ENCODE measurements at places on chromosomes 13 and 19.

- no peak for DNase-seq
Observed at GRCh38 chr19:33559996-33560395, 38.4 kb upstream of the PEPD start.

DNA sequence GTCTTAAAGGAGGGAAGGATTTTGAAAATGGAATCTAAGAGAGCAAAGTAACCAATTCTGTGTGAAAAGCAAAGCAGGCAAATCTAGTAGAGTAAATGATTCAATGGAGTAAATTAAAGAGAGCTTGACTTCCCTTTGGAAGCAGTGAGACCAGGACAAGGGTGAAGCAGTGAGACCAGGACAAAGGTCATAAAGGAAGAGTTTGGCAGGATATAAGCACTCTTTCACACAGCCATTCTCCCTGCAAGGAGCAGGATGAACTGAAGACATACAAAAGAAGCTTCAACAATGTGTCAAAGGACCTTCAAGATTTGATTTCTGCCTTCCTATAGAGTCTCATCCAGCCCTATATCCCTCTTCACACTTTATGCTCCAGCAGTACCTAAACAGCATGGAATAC is 123.8 kb downstream of the ENOX1 start:
- DNase-seq = no peak

DNA sequence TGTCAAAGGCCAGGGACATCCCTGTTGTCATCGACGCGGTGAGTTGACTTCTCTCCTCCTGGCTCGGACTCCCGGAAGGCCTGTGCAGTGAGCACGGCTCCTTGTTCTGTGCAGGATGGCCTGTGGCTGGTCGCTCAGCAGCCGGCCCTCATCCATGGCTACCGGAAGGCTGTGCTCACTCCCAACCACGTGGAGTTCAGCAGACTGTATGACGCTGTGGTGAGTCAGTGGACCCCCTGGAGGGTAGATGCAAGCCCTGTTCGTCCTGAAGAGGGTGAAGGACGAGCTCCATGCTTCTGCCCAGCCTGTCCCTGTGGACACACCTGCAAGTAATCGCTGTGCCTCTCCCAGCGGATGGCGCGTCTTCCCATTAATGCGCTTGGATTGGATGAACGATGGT is 19.2 kb downstream of the NAXD start:
- no peak for DNase-seq

DNA sequence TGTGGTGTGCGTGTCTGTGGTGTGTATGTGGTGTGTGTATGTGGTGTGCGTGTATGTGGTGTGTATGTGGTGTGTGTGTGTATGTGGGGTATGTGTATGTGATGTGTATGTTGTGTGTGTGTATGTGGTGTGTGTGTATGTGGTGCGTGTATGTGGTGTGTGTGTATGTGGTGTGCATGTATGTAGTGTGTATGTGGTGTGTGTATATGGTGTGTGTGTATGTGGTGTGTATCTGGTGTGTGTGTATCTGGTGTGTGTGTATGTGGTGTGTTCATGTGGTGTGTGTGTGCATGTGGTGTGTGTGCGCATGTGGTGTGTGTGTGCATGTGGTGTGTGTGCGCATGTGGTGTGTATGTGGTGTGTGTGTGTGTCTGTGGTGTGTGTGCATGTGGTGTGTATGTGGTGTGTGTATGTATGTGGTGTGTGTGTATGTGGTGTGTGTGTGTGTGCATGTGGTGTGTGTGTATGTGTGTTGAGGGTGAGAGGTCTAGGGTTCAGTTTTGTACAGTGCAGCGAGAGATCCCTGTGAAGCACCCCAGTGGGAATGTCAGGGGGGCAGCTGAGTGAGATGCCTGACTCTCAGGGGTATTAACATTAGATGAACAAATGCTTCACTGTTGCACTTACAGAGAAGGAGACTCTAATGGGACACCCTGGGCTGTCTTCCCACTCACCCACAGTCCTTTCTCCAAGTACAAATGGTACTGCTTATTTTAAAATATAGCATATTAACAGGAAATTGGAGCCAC is 61.3 kb upstream of the MEDAG start:
- DNase-seq = no peak

GRCh38 chr19:58409010-58409790 is 751 bp downstream of the ZNF584 start:
- peak; percentile 6 for DNase-seq
